ENCODE measurements at places on chromosomes 1 and 21.

DNA sequence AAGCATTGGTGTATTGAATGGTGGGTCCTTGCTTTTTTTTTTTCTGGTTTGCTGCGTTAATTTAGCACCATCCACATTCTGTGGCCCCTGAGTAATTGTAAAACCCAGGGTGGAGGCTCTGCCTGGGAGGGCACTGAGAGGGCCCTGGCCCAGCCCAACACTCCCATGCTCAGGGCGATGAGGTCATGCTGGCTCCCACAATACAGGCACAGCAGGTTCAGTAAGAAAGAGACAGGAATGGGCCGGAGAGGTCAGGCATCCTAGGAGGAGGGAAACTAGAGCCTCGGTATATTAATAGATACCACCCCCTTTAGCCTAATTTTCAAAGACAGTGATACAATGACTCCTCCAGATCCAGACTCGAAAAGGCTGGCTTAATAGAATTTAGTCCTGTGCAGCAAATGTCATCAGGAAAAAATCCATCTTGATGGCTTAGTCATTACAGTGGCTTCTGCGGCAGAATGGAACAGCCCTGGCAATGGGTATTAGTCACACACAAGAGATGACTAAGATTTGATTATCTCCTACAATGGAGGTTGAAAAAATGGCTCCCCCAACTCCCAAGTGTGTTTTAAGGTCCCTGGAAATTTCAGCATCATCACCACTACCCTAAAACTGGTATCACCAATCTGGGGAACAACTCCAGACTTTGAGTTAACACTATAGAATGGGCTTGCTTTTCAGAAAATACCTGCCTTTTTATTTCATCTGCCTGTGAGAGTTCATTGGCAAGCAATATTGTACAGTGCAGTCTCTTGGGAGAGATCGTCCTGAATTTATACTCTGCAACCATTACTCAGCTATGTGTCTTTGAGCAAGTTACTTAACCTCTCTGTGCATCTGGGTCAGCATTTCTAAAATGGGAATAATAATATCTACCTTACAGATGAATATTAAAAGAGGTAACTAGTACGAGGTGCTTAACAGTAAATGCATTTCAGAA, 43.9 kb upstream of the LYST start:
- no peak for DNase-seq

- peak; percentile 59 for DNase-seq
Observed at GRCh38 chr1:55284856-55285255, 69.7 kb upstream of the USP24 start.

DNA sequence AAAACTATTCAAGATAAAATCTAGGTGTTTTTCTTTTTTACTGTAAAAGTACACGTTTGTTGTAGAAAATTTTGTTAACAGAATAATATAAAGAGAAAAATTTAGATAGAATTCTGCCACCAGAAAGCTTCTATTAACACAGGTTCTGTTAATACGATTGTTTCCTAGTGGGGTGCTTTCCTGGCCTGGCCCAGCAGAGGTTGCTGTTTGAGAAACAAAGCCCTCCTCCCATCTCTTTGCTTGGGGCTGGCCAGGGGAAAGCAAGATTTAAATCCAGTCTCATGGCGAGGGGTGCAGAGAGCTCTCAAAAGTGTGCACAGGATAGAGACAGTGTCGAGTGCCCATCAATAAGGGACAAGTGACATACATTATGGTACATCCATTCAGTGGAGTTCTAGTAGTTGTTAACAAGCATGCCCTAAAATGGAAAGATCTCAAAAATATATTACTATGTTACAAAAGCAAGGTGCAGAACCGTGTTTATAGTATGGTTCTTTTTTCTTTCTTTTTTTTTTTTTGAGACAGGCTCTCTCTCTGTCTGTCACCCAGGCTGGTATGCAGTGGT, 14.6 kb upstream of the ACBD3 start:
- no peak for DNase-seq

DNA sequence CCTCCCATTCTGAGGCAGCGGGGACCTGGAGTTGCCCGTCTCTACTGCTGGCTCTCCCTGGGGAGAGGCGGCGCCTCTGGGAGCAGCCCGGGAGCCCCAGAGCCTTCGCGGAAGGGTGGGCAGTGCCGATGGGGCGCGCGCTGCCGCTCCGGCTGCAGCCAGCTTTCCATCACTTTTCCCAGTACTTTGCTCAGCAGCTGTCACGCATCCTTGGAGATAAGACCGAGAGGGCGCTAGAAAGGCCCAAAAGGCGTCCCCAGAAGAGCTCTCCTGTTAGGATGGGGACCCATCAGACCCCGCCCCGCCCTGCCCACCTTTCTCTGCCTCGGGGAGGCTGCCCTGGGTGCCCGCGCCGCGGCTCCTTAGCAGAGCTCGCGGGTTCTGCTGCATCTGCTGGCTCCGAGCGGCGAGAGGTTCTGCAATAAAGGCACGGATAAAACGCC, 534 bp downstream of the KCNH1 start:
- peak; percentile 7 for DNase-seq

- DNase-seq: no peak
Observed at GRCh38 chr1:107181253-107181969, 40.6 kb downstream of the NTNG1 start.

GRCh38 chr1:57881639-57882038, 457.8 kb upstream of the DAB1 start:
- no peak for DNase-seq

DNA sequence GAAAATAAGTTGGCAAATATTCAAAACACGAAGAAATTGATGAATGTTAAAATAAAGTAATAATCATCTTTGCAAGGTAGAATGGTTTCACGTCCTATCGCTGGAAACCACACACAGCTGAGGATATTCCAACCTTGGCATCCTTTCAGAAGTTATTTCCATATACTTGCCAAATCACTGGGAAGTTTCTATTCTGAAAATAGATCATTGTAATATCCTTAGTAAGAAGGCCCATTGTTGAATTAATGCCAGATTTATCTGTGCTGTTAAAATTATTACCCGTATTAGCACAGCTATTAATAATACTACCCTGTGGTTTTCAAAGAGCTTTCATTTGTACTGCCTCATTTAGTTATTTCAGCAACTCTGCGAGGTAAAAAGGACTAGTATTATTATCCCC, 81.1 kb downstream of the OLFM3 start:
- DNase-seq: no peak
